ENCODE measurements at places on chromosomes 2 and 18.
A peak's percentile ranks its signal among the peaks of the same experiment; 100 is the strongest.

DNA sequence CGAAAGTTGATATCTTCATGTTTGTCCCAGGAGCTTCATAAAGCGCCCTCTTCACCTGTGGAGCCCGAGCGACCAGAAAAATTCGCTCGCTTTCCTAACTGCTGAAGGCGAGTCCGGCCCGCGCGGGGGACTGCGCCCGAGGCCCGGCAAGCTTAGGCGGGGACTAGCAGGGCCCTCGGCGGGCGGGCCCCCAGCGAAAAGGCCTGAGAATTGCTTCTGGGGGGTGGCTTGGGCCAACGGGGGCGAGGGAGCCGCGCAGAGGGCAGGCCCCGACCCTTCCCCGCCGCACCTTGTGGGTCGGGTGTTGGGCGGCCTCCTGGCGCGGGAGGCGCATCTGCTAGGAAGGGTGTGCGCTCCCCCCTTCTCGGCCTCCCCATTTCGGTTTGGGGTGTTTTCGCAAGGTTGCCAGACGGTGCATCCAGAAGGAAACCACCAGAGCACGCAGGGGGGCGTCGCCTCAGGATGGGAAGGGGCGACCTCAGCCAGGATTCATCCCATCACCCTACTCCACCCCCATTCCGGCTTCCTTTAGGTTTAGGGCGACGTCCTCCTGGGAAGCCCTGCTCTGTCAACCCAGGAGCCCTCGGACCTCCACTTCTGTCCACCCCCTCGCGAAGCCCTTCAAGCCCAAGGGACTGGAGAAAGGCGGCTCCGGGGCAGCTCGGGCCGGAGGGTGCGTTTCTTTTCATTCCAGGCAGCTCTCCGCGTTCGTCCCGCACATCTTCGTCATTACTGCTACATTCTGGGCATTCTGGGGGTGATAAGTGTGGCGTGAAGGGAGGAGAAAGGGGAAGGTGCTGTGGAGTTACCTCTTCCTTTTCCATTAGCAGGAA is 9.1 kb downstream of the SP9 start:
- no peak for DNase-seq

DNA sequence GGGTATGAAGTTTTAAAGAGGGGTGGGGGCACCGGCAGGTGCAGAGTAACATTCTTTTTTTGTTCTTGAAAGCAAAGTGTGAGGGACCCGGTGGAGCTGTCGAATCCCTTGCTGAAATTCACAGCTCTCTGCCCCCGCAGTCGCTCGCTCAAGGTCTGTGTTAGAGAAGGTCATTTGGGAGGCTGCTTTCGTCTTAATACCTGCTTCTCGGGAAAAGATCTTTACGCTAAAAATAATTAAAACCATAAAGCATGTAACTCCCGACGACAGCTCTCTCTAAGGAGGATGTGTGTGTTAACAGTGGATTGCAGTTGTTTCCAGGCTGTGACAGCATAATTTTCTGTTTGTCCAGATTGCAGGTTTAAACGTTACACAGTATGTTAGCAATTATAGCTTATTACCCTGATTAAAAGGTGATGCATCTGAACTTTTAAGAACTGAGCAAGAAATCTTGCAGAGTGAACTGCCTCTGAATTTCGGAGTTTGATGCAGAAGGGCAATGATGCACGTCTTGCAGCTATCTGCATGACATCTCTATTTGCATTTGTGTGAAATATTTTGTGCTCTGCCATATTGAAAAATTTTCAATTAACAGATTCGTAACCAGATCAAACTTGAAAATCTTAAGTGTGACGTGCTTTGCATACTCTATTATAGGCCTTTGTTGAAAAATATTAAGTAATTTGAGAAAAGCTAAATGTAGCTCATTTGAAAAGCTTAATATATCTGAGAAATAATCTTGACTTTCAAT is 954 bp downstream of the RAPGEF4 start:
- peak; percentile 56 for DNase-seq

DNA sequence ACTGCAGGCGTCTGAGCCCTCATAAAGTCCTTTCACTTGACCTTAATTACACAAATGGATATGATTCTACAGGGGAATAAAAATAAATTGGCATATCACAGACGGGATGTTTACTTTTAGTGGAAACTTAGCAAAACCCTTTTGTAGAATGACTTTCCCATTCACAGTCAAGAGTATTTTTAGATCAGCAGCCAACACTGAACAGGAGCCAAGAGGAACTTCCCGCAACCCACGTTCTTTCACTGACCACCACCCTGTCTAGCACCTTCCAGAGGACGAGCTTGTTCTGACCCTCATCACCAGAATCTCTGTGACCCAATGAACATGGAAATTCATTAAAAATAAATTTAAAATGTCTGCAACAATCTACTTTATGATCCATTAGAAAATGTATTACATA is 119.0 kb upstream of the SNTG2 start:
- DNase-seq = no peak

DNA sequence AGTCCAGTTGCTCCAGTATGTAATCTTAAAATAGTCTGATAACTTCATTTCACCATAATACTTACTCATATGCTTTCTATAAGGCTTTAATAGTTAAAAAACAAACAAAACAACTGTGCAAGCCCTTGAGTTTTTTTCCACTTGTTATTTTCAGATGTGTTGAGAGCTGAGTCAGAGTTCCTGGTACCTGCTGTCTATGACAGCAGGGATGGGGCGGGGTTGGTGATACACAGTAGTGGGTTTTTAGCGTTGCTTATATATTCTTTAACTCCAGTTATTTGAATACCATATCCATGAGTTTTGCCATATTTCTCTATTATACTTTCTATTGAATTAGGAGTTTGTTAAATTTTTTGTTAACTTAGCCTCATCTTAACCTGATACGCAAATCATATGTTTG is 5.0 kb downstream of the NAPG start:
- no peak for DNase-seq

DNA sequence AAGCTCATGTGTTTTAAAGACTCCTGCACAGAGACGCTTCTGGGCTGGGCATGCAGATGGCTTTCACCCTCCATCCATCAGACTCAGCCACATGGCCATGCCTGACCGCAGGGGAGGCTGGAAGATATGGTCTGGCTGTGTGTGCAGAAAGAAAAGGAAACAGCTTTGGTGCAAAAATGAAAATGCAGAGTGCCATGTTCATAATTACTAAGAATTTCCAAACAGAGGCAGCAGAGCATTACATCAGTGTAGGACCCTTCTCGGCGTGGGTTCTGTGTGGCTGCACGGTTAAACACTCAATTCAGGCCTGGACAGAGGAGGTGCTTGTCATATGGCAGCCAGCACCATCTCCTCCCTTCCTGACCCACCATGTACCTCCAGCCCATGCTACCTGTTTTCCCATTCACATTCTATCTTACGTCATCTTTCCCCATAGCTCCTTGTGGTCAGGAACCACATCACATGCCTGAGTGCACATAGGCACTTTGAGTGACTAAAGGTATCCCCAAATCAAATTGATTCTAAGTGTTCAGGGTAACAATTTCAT is 200.3 kb upstream of the ID2 start:
- DNase-seq = no peak

Measured in NCI-H82 (cell line).